ENCODE measurements at places on chromosomes 7 and 10.

DNA sequence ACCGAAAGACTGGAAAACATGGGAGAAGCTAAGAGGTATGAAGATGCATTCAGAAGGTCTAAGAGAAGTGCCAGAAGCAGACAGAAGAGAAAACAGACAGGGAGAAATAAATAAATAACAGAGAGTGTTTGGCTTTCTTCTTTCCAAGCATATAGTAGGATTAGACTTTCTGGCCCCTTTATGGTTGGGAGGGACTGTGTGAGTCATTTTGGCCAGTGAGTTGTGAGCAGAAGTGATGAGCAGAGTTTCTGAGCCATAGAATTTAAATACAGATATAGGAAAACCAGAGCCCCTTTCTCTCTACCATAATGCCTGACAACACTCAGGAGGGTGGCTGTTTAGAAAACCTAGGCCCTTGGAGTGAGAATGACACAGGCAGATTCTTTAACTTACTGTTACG lies 171.0 kb downstream of the PPP1R17 start:
- DNase-seq, result no peak

GRCh38 chr10:15220445-15220844 lies 52.0 kb upstream of the NMT2 start:
- DNase-seq, result no peak

- DNase-seq, result peak; percentile 49
These were observed 4.1 kb downstream of the MBLAC1 start for GRCh38 chr7:100130608-100131453.

DNA sequence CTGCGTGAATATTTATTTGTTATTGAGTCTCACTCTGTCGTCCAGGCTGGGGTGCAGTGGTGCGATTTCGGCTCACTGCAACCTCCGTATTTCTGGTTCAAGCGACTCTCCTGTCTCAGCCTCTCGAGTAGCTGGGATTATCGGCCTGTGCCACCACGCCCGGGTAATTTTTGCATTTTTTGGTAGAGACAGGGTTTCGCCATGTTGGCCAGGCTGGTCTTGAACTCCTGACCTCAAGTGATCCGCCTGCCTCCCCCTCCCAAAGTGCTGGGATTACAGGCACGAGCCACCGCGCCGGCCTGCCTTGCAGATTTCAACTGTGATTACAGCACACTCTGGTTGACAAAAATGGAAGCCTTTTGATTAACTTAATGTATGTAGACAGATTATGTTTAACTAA lies 730.0 kb upstream of the VSTM2A start:
- no peak for DNase-seq

- DNase-seq, result no peak
These were observed 869 bp upstream of the TBX20 start for GRCh38 chr7:35254496-35255442.

Measured in fibroblast of upper back skin (primary cell).